ENCODE measurements at places on chromosomes 2 and 18.

GRCh38 chr2:160406591-160407392 is 86.8 kb downstream of the RBMS1 start:
- DNase-seq: peak; percentile 91

- no peak for DNase-seq
These were observed 417.2 kb downstream of the CDH7 start for GRCh38 chr18:66167829-66168684.

- DNase-seq: no peak
These were observed 165.0 kb upstream of the CCDC68 start for GRCh38 chr18:55124078-55124763.

DNA sequence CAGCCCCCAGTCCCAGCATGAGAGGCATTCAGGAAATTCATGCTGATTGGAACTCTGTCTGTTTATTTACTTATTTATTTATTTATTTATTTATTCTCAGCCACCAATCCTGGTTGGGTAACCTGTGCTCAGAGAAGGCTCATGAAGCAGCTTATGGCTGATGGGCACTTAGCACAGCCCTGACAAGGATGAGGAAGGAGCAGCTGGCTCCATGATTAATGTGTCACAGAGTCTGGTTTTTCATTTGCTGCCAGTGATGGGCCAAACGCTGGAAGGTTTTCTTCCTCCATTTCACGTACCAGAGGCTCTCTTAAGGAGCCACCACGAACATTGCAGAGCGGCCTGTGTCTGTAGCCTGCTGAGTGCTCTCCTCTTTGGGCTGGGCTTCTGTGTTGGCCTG is 28.3 kb upstream of the KCNS3 start:
- DNase-seq: no peak

DNA sequence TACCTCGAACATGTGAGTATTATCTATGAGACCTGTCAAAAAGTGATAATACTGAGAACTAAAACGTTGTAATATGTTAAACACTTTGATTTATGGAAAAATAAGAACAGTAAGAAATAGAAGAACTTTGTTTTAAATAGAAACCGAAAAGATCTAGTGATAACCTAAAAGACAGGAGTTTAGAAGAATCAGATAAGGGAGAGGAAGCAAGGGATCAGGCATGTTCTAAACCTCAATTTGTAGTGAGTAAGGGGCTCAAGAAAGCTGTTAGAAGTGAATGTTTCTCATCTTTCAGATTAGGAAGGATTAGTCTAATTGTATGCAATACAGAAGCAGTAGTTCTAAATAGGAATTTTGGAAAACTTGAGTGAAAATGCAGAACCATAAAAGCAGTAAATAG is 168.7 kb upstream of the MYO3B start:
- DNase-seq: no peak

GRCh38 chr18:48545757-48546321 is 7.0 kb downstream of the CTIF start:
- DNase-seq: no peak

- no peak for DNase-seq
These were observed 228.6 kb upstream of the STK17B start for GRCh38 chr2:196399722-196400691.

GRCh38 chr2:182818925-182819324 is 47.5 kb downstream of the FRZB start:
- DNase-seq: no peak

DNA sequence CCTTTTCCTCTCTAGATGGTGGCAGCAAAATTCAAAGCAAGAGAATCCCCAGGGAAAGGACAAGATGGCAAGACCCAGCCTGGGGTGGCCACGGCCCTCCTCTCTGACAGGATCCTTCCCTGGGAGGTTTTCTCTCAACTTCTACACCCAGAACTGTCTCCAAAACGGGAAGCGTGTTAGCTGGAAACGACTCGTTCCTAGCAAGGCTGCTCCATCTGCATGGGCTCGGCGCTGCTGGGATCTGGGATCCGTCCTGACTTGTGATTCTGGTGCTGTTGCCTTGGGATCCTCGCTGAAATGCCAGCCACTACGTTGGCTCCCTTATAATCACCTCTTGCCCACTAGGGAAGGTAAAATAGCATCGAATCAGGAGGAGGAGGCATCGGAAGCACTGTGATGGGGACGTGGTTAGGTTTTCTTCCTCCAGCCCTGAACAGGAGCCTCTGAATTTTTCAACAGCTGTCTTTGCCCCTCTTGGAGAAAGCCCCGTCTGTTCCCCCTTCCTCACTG is 514.8 kb upstream of the MYT1L start:
- DNase-seq: no peak

- DNase-seq: no peak
These were observed 267.7 kb downstream of the GLI2 start for GRCh38 chr2:121003391-121003790.

DNA sequence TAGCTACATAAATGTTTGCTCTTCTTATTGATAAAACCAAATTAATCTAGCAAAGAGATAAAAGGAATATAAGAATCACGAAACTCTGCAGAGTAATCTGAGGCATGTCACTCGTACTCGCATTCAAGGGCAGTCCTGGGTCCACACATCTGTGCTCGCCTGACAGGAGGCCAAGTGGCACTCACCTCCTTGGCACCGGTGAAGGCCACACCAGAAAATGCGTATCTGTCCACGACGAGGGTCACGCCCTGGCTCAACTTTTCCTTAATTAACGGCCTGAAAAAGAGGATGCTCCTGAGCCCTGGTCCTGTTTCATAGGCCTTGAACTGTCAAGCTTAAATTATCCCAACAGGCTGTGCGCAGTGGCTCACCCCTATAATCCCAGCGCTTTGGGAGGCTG is 6.6 kb downstream of the DTYMK start:
- DNase-seq: no peak

GRCh38 chr2:185979546-185980071 is 241.0 kb downstream of the FSIP2 start:
- no peak for DNase-seq

DNA sequence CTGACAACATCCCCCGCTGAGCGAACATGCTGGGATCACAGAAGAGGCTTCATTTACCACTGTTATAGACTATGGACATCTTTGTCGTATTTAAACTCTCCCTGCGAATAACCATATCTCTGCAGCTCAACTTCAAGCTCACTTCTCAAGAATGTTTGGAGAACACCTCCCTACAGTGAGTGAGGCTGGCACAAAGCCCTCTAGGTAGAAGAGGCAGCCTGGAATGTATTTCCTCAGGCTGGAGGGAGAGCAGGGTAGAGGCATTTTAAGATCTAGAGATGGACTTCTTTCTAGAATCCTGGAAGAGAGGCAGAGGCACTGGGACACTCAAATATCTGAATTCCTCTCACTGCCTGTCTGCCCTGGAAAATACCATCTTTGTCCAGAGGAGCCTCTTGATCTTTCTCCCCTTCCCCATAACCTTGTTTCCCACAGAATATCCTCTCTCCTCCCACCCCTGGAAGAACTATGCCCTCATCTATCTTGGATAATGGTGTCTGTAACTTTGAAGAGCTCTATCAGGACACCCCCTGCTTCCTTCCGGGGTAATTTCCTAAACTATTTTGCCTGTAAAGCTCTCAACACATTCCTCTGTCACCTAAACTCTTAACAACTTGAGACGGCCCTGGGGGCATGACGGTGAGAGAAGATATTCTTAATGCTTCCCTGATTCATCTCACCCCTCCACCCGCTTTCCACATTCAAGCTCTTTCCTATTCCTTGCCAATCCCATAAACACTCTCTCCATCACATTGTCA is 2.4 kb upstream of the ANTXR1 start:
- DNase-seq: no peak

DNA sequence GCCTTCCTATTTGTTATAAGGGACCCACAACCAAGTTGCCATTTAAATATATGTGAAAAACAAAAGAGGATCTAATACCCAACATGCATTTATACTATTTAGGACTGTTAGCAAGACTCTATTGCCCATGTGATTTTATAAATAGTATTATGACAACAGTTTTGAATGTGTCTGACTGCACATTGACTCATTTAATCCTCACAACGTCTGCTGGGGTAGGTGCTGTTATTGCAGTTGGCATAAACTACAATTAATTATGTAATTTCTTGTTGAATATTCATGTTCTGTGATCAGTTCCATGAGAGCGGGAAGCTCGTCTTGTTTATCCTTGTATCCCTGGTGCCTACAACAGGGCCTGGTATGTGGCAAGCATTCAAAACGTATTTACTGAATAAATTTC is 53.7 kb downstream of the SH2D6 start:
- DNase-seq: no peak

- DNase-seq: no peak
These were observed 104.4 kb downstream of the POLR1A start for GRCh38 chr2:86001326-86001725.

DNA sequence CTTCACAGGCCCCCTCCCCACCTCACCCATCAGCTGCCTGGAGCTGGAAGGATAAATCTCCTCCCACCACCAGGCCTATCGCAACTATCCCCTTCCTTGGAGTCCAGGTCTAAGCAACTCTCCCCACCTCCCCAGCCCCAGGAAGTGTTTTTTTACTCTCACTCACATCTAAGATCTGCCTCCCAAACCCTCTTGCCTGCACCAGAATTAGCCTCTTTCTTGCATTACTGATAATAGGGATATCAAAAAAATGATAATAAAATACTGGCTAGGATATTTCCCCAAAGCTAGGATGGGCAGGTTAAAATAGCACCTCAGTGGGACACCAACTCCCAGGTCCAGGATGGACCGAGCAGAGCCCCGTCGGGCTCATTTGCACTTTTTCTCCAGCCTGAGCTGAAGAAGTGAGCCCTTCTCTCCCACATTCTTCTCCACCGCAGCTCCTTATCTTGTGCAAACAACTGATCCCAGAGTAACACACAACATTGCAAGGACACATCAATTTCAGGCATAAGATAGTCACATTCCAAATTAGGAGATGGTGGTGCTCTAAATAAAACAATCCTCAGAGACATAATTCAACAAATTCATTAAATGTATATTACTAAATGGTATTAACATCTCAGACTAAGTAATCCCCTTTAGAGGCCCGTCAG is 17.7 kb upstream of the CIB4 start:
- no peak for DNase-seq

DNA sequence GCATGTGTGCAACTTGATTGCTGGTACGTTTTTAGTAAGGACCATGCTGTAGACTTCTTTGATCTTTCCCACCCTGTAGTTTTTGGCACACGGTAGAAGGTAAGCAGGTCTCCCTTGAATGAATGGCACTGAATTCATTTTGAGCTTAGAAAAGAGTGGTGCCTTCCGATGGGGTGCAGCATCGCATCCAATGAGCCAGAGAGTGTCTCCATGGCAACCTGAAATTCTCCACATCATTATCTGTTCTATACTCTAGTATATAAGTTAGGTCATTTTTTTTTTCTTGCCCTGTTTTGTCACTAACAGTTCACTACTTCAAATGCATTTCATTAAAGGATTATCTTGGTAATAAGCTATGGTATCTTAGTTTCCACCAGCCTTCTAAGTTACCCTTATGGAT is 81.2 kb upstream of the REV1 start:
- no peak for DNase-seq

- no peak for DNase-seq
These were observed 570.9 kb downstream of the CMPK2 start for GRCh38 chr2:6294791-6295190.

Measured in NAMALWA (cell line).